Breast epithelium (tissue), 4 donors: ENCODE measurements at places on chromosomes 7 and 10.
A peak's percentile ranks its signal among the peaks of the same experiment; 100 is the strongest.

- H3K27me3 ChIP-seq: no peaks in the 10 kb centered on the region
- no peak overlapping the region for H3K27ac ChIP-seq
- H3K4me3 ChIP-seq: no peak overlapping the region
- DNase-seq: no peak
- H3K4me1 ChIP-seq: no peaks in the 10 kb centered on the region
These were observed 88.7 kb upstream of the PDGFA start for GRCh38 chr7:608361-608760.

DNA sequence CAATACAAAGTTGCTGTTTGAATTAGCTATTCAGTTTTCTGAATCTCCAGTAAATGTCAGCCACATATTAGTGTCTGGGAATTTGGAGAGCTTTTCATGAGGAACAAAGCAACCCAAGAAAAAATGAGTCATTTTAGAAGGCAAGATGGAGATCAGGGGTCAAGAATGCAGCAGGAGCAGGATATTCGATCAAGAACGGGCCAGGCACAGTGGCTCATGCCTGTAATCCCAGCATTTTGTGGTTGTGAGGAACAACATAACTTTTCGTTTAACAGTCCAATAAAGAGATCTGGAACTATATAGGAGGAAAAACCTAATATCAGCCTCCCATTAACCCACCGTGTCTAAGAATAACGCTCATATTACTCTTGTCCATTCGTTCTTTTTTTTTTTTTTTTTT, 600.5 kb downstream of the MAGI2 start:
- H3K4me1 ChIP-seq: no peaks in the 10 kb centered on the region
- H3K4me3 ChIP-seq: no peak overlapping the region
- no peak overlapping the region for H3K27ac ChIP-seq
- H3K36me3 ChIP-seq: no peaks in the 10 kb centered on the region
- H3K27me3 ChIP-seq: no peaks in the 10 kb centered on the region
- no peak for DNase-seq

DNA sequence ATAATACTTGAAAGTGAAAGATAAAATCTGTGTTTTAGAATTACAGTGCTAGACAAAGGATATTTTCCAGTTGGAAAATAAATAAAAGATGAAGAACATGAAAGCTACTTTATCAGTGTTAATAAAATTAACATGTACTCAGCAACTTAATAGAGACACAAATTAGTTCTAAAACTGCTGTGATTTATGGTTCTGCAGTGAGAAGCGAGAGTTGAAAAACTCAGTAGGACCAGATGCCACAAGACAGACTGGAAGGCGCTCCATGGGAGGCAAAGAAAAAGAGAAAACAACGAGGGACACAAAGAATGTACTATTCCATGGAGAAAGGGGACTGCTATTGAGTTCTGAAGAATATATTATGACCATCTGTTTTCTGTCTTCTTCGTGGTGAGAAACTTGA, 590.4 kb downstream of the PHTF2 start:
- no peak overlapping the region for H3K27ac ChIP-seq
- no peaks in the 10 kb centered on the region for H3K27me3 ChIP-seq

DNA sequence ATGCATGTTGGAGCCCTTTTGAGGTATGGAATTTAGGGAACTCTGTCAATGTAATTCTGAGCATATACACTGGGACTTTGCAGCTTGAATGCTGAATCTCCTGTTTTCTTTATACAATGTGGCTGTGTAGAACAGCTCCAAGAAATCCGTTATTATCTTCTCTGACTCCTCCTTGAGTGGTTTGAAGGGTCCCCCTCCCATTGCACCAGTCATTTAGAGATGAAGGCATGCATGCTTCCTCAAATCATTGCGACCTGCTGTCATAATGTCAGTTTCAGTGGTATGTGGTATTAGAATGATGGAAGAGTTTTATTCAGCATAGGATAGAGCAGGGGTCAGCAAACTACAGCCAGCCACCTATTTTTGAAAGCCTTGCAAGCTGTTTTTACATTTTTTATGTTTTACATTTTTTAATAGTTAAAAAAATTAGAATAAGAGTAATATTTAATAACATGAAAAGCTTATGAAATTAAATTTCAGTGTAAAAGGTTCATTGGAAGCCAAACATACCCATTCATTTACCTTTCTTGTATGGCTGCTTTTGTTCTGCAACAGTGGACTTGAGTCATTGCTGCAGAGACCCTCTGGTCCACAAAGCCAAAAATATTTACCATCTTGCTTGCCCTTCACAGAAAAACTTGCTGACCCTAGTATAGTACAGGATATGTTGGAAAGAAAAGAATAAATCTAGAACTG, 8.1 kb downstream of the STK17A start:
- DNase-seq: no peak
- no peaks in the 10 kb centered on the region for H3K4me1 ChIP-seq
- H3K36me3 ChIP-seq: no peaks in the 10 kb centered on the region
- H3K27ac ChIP-seq: no peak overlapping the region
- H3K27me3 ChIP-seq: no peaks in the 10 kb centered on the region

- DNase-seq: no peak
- H3K27ac ChIP-seq: no peak overlapping the region
- no peaks in the 10 kb centered on the region for H3K27me3 ChIP-seq
- H3K36me3 ChIP-seq: no peaks in the 10 kb centered on the region
- H3K4me3 ChIP-seq: no peak overlapping the region
- H3K4me1 ChIP-seq: no peaks in the 10 kb centered on the region
These were observed 127.2 kb downstream of the SH3PXD2A start for GRCh38 chr10:103727991-103728689.

GRCh38 chr10:92125144-92125543, 165.7 kb downstream of the CPEB3 start:
- DNase-seq: no peak
- H3K36me3 ChIP-seq: no peaks in the 10 kb centered on the region
- peak overlapping the region; percentile 88 for H3K27ac ChIP-seq
- no peaks in the 10 kb centered on the region for H3K4me1 ChIP-seq
- no peak overlapping the region for H3K4me3 ChIP-seq

- no peak overlapping the region for H3K4me3 ChIP-seq
- H3K27ac ChIP-seq: no peak overlapping the region
- H3K27me3 ChIP-seq: no peaks in the 10 kb centered on the region
- H3K4me1 ChIP-seq: no peaks in the 10 kb centered on the region
- H3K36me3 ChIP-seq: no peaks in the 10 kb centered on the region
These were observed 27.9 kb downstream of the IFIT5 start for GRCh38 chr10:89442289-89442688.

DNA sequence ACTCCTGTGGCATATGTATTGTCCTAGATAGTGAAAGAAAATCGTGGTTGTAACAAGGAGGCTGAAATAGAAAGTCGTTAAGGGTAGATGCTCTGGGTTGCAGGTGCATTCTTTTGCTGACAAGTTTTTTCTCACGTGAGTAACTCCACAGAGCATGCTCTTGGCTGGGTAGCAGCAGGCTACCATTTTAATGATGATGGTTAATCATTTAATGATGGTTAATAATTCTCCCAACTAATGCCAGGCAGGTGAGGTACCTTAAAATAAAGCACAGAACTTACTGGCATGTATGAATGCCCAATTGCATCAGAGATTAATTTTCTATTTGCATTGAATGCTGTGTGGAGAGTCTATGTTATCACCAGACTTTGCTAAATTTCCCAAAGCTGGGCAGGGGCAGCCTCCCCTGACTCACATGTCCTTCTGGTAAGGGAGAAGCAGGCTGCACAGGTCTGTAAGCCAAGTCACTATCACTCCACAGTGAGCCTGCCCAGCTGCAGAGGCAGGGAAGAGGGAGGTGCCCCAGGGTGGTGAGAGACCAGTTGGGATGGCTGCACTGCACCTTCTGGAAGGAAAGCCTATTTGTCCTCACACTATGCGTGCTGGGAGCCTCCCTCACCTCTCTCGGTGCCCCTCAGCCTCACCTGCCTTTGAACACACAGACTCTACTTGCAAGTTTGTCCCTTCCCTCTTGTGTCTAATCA, 287.0 kb upstream of the IGFBP3 start:
- DNase-seq: no peak
- H3K4me1 ChIP-seq: no peaks in the 10 kb centered on the region
- no peaks in the 10 kb centered on the region for H3K36me3 ChIP-seq
- no peak overlapping the region for H3K4me3 ChIP-seq
- H3K27ac ChIP-seq: no peak overlapping the region

- H3K27me3 ChIP-seq: no peaks in the 10 kb centered on the region
- DNase-seq: peak; percentile 62
- H3K4me3 ChIP-seq: peak overlapping the region; percentile 57
- H3K36me3 ChIP-seq: no peaks in the 10 kb centered on the region
- H3K4me1 ChIP-seq: no peaks in the 10 kb centered on the region
These were observed 121.6 kb upstream of the ZNF92 start for GRCh38 chr7:65251851-65252620.

DNA sequence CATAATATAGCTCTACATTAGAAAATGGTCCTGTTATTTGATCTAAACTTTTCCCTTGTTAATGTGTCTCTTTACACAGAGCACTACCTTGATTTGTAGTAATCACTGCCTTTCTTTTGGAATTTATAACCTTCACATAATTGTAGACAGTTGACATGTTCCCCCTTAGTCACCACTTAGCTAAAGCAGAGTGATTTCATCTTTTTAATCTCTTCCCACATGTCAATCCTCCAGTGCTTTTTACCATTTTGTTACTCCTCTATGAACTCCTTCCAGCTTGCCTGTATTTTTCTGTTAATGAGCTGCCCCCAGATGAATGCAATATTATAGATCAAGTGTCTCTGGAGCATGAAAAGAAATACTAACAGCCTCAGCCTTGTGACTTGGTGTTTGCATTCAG, 2.6 kb upstream of the PPP1R3A start:
- no peaks in the 10 kb centered on the region for H3K4me1 ChIP-seq
- H3K36me3 ChIP-seq: no peaks in the 10 kb centered on the region
- no peak overlapping the region for H3K27ac ChIP-seq
- DNase-seq: no peak
- H3K4me3 ChIP-seq: no peak overlapping the region

GRCh38 chr7:145088111-145088745, 252.4 kb upstream of the TPK1 start:
- no peaks in the 10 kb centered on the region for H3K36me3 ChIP-seq
- no peaks in the 10 kb centered on the region for H3K27me3 ChIP-seq
- no peak overlapping the region for H3K27ac ChIP-seq
- no peaks in the 10 kb centered on the region for H3K4me1 ChIP-seq

GRCh38 chr10:129933456-129934092, 30.5 kb downstream of the EBF3 start:
- no peak overlapping the region for H3K4me3 ChIP-seq
- H3K27me3 ChIP-seq: no peaks in the 10 kb centered on the region
- peak; percentile 14 for DNase-seq

GRCh38 chr7:157545681-157546060, 208.9 kb downstream of the DNAJB6 start:
- no peak overlapping the region for H3K4me3 ChIP-seq
- DNase-seq: no peak
- H3K27ac ChIP-seq: no peak overlapping the region
